Posterior cingulate gyrus (tissue), 11 donors: ENCODE measurements at places on chromosomes 16 and 17.

GRCh38 chr17:8393470-8394231 lies 4.0 kb downstream of the RNF222 start:
- no peak for DNase-seq

- no peak for DNase-seq
Measured at GRCh38 chr16:73614131-73614530, 566.2 kb upstream of the ZFHX3 start.

GRCh38 chr17:33115366-33115765 lies 123.7 kb downstream of the SPACA3 start:
- no peak for DNase-seq

DNA sequence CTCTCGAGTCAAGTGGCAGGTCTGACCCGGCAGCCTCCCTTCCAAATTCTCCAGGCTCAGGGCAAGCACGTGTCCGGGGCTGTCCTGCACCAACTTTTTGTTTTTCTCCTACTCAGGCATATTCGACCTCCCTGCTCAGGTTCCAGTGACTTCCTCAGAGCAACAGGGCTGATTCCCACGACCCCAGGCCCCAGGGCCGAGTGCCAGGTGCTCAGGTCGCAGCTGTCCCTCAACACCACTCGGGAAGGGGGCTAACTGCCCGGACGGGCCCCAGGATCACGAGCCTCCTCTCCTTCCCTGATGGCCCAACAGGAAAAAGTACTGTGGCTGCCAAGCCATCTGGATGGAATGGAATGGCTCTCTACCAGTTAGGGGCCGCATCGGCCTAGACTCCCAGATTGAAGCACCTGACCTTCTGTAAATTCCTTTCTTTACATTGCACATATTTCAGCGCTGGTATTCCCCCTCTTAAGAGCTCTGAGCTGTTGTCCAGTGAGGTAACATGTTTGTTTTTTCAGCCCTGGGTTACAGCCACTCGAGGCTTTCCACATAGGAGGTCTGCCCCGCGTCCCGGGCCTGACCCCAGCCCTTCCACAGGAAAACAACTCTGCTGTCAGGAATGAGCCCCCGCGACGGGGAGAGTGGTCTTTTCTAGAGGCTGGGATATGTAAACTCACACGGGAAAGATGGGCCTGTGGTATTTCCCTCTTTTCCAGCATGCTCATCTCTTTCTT lies 25.0 kb downstream of the NXN start:
- no peak for DNase-seq

DNA sequence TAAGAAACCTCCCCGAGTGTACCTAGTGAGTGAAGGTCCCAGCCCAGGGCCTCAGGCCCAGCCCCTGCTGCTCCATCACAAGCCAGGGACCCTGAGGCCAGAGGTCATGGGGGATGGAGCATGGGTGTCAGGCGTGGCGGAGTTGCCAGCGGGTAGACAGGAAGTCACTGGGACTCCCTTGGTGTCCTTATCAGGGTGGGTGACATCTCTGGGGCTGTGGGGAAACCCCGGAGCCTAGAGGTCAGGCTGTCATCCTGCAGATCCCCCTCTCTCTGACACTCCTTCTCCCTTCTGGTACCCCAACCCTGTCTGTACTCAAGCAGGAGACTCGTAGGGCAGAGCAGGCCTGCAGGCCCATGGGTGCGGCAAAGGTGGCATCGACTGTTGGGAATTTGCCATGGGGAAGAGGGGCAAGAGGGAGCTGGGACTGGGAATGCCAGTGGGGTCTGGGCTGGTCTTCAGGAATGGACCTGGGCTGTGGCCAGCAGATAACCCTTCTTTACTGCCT lies 10.8 kb upstream of the ADGRG1 start:
- no peak for DNase-seq

DNA sequence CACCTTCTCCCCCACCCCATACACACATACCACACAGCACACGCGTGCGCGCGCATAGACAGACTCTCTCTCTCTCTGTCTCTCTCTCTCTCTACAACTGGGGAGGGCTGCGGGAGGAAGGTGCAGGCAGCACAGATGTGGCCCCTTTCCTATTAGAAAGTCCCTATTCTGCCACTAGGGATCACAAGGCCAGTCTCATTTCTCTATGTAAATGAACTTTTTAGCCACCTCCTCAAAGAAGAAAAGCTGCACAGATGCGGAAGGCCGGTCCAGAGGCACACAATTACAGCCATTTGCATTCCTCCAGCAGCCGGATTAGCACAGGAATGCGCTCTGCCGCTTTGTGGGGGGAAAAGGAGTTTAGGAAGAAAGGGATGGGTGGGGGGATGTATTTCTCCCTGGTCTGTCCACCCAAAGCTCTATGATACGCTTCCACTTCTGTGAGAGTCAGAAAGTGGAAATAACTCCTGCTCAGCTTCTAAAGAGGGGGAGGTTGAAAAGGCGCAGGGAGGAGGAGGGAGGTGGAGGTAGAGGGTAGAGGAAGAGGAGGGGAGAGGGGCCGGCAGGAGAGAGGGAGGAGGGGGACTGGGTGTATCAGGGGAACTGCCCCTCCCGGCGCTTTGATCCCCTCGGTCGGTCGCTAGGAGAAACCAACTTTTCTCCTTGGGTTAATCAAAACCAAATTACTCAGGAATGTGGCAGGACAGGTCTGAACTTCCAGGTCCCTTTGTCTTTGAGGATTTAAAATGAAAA lies 11.7 kb downstream of the ZFHX3 start:
- DNase-seq: peak; percentile 34

GRCh38 chr17:50151041-50151936 lies 812 bp upstream of the PPP1R9B start:
- DNase-seq: peak; percentile 91

GRCh38 chr17:7867881-7868329 lies 10.1 kb downstream of the CYB5D1 start:
- no peak for DNase-seq

- DNase-seq: no peak
Measured at GRCh38 chr17:46995841-46996571, 17.0 kb upstream of the RPRML start.

GRCh38 chr16:84407588-84408313 lies 39.4 kb downstream of the ATP2C2 start:
- no peak for DNase-seq

- no peak for DNase-seq
Measured at GRCh38 chr16:55271945-55272513, 52.0 kb upstream of the IRX6 start.

DNA sequence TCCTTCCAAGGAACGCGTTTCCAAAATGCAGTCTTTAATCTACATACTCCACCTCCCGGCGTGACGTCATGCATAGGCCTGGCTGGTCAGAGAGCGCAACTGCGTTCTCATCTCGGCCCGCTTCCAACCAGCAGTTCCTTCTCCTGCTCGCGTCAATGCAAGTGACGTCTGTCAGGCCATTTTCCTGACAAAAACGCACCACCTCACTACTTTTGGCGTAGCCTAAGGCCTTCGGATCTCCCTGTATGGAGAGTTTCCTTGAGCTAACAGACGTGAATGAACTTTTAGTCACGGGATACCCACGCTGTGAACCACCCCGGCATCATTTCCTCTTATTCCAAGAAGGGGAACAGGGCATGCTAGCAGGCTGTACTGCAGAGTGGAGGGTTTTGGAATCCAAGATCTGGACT lies 25.0 kb downstream of the TEX14 start:
- peak; percentile 39 for DNase-seq

DNA sequence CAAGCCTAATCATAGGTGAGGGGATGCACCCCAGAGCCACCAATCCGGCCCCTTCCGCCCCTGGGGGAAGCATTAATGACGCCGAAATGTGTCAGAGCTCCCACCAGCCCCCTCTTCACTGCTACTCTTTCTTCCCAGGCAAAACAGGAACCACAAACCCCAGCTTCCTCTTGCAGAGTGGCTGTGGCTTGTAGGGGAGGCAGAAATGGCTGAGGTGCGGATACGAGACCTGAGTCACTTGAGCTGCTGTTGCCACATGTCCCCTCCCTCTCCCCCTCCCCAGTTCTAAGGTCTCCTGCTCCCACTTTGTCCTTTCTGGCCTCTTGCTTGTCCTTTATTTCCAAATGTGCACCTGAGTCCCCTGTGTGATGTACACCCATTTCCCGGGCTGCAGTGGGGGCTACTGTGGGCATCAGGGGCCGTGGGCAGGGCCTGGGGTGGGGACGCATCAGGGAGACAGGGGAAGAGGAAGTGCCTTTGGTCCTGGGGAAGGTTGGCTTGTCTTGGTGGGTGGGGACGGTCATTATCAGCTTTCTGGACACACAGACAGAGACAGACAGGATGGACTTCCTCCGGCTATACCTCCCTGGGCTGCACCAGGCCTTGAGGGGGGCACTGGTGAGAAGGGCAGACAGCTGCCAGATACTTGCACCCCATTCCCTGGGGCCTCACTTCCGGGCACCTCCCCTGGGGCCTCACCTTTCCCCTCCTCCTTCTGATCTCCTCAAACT lies at the start of gene APOBR:
APOBR (plus strand) TSS at position 523 of the 731 bp plus-strand sequence; CDS start at position 562, 39 bp downstream.
- DNase-seq: no peak

GRCh38 chr17:45948498-45948880 lies 50.6 kb upstream of the STH start:
- no peak for DNase-seq

DNA sequence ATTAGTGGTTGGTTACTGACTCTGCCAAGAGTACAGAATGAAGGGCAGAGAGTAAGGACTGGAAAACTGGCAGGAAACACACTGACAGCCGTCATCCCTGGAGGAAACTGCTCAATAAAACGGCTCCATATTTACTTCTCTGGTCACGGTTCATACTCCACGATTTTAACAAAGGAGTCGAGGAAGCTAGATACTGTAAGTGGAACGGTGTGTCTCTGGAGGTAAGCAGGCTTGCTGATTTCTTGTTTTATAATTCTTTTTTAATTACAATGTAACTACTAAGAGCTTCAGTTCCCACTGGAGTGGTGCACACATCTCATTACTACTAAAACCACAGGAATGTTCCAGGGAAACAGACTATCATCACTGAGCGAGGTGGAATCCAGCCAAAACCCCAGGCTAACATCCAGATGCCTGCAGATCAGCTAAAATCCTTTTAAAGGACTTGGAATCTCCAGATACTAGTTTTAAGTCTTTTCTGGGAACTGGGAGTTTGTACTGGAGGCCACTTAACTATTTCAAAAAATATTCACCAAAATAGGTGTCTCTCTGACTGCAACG lies 17.8 kb downstream of the SERPINF1 start:
- DNase-seq: no peak

- no peak for DNase-seq
Measured at GRCh38 chr16:55572439-55572838, 6.0 kb downstream of the CAPNS2 start.

DNA sequence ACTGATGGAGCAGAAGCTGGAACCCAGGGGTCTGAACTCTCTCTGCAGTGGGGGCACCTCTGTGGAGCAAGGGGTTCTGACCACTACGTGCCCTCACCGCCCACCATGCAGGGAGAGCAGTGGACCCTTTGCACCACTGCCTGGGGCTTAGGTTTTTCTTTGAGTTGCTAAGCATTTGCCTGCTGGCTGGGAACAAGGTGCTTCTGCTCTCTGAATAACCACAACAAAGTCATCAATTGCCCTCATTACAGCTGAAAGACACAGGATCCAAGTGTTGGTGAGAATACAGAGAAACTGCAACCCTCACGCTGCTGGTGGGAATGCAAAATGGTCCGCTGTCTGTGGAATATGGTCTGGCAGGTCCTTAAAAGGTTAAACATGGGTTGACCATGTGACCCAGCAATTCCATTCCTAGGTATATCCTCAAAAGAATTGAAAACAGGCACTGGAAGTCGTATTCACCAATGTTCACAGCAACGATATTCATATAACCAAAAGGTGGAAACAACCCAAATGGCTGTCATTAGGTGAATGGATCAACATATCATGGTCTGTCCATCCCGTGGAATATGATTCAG lies 22.8 kb downstream of the NLRC3 start:
- no peak for DNase-seq

- peak; percentile 74 for DNase-seq
Measured at GRCh38 chr17:31580706-31581490, 189.4 kb downstream of the RAB11FIP4 start.

DNA sequence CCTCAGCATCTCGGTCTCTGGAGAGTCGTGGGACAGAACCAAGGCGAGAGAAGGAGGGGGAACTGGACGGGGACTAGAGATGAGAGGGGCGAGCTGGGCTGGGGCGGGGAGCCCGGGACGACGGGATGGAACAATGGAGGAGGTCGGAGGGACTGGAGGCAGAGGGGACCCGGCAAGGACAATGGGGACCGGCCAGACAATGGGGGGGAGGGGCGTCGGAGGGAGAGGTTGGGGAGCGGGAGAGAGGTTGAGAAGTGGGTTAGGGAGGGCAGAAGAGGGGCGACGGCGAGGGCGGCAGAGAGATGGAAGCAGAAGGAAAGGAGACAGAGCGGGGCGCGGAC lies 719 bp downstream of the NGFR start:
- DNase-seq: no peak

GRCh38 chr16:56295739-56296527 lies 104.6 kb downstream of the GNAO1 start:
- no peak for DNase-seq

- DNase-seq: no peak
Measured at GRCh38 chr17:79539944-79540705, 70.7 kb downstream of the RBFOX3 start.

- no peak for DNase-seq
Measured at GRCh38 chr16:66088681-66089080, 277.8 kb upstream of the CDH5 start.

- peak; percentile 90 for DNase-seq
Measured at GRCh38 chr17:36602030-36602748, 806 bp downstream of the MRM1 start.

GRCh38 chr17:60130466-60130865 lies 19.3 kb upstream of the CA4 start:
- DNase-seq: no peak

DNA sequence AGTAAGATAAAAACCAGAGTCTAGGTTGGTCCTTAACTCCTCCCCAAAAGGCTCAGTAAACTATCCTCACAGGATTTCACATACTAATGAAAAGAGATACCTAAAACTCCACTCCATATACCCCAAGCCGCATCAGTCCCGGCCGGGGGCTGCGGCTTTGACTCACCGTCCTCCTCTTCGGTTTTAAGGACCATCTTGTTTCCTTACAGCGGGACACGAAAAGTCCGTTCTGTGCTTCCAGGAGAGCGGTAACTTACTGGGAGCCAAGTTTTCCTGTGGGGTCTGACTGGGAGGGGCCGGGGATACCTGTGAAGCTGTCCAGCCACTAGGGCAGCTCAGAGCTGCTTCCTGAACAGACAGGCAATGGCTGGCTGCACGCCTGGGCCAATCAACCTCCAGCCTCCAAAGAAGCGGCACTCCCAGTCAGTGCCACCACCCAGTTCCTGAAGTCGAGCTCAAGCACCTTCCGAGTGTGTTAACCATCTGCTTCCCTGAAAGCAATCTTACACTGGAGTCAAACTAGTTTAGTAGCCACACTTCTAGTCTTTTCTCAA lies 45.5 kb downstream of the CYTH1 start:
- DNase-seq: no peak
